ENCODE measurements at places on chromosomes 4 and X. TPM values are rescaled to one million over a fixed set of nuclear protein-coding genes. Genes with fewer than 3 reads are reported as not detected.

The RAB41 gene
- not detected for total RNA-seq

The UGT2B17 gene
- not detected for total RNA-seq

The NSG1 gene
- total RNA-seq, result 95.3 TPM

The GBA3 gene
- total RNA-seq, result not detected

The FHIP1A gene
- total RNA-seq, result not detected

The CHIC1 gene
- 8.7 TPM for total RNA-seq

The PRDM5 gene
- 3.8 TPM for total RNA-seq

The RASGEF1B gene
- 1.1 TPM for total RNA-seq

The NKAP gene
- 6.5 TPM for total RNA-seq

The SUPT20HL1 gene
- not detected for total RNA-seq

The SCOC gene
- 58.3 TPM for total RNA-seq

The AKAP4 gene
- not detected for total RNA-seq

The SLC10A6 gene
- total RNA-seq, result 0.18 TPM

The GYG2 gene
- total RNA-seq, result 5.2 TPM

The FDCSP gene
- not detected for total RNA-seq

The UGT2B15 gene
- not detected for total RNA-seq

The SFRP2 gene
- not detected for total RNA-seq

The TBL1X gene
- total RNA-seq, result 9.7 TPM

The ZNF141 gene
- total RNA-seq, result 4.5 TPM

The MAGEB1 gene
- not detected for total RNA-seq

The NUDT10 gene
- total RNA-seq, result 0.18 TPM

The EDA2R gene
- 7.1 TPM for total RNA-seq

The PRSS12 gene
- total RNA-seq, result under 0.01 TPM

The CRMP1 gene
- total RNA-seq, result 0.72 TPM

The HERC5 gene
- total RNA-seq, result 0.16 TPM

The DMRTC1B gene
- not detected for total RNA-seq

The CORIN gene
- not detected for total RNA-seq

The CABS1 gene
- total RNA-seq, result not detected

The MAGEA10 gene
- not detected for total RNA-seq

The ADGRG4 gene
- not detected for total RNA-seq

The TASL gene
- not detected for total RNA-seq

All from cardiac atrium fibroblast (primary cell).